ENCODE measurements at places on chromosomes 2 and 18.
A peak's percentile ranks its signal among the peaks of the same experiment; 100 is the strongest.

- no peak for DNase-seq
Observed at GRCh38 chr2:175606010-175606841, 395.8 kb downstream of the LNPK start.

GRCh38 chr2:9287400-9288045, 80.9 kb downstream of the ASAP2 start:
- no peak for DNase-seq

- DNase-seq: peak; percentile 80
Observed at GRCh38 chr2:20781656-20782265, 41.1 kb downstream of the LDAH start.

DNA sequence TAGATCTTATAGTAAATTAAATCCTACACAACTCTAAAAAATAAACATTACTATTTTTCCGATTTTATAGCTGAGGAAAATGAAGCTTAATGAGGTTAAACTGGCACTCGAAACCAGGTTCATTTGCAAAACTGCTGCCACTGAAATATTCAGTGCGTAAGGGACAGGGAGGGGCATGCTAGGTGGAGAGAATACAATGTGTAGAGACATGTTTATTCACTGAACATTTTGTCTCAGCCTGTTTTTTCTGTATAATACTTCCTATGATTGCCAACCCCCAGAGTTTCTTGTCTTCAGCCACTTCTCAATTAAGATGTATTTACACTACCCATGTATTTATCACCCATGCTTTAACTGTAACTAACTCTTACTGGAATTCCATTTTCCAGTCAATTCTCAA, 31.6 kb upstream of the ZNF804A start:
- no peak for DNase-seq

- DNase-seq: no peak
Observed at GRCh38 chr2:176093145-176093897, 800 bp downstream of the HOXD13 start.

DNA sequence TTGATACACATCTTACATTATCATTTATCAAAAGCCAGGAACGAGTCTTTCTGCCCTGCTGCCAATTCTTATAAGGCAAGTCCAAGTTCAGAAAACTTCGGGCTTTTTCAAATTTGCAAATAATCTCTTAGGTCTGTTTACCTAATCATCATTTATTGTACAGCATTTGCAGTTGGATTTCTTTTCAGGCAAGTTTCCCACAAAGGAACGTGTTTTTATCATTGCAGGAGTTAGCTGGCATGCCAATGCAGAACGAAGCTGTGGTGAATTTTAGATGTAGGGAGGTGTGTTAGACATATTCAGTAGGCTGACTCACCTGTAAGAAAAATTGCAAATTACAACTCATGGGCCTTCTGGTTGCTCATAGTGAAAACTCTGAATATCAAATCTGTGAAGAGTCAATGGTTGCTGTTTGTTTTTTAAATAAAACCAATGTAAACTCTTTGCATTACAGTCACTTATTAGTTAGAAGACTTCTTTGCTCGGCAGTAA, 209.6 kb downstream of the SRBD1 start:
- DNase-seq: no peak

DNA sequence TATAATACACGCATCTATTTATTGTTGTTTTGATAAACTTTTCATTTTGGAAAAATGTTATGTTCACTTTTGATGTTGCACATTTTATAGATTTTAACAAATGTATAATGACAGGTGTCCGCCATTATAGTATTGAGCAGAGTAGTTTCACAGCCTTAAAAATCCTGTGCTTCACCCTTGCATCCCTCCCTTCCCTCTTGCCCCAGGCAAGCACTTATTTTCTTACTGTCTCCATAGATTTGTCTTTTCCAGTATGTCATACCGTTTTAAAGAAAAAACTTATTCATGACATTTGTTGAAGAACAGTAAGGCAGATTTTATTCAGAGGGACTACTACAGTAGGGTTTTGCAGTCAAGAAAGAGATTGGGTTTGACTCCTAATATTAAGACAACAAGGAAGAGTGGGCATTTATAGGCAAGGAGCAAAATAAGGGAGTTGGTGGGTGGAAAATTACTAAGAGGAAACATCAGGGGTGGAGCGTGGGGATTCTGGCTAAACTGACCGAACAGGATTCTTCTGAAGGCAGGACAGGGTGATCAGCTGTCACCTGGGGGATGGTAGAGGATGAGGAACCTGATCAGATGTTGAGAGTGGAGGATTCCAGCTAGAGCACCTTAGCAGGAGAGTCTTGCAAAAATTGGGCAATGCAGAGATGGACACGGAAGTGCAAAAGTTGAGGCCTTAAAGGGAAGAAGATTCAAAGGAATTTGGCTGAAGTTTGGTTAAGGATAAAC, 108.8 kb downstream of the NCK2 start:
- no peak for DNase-seq

DNA sequence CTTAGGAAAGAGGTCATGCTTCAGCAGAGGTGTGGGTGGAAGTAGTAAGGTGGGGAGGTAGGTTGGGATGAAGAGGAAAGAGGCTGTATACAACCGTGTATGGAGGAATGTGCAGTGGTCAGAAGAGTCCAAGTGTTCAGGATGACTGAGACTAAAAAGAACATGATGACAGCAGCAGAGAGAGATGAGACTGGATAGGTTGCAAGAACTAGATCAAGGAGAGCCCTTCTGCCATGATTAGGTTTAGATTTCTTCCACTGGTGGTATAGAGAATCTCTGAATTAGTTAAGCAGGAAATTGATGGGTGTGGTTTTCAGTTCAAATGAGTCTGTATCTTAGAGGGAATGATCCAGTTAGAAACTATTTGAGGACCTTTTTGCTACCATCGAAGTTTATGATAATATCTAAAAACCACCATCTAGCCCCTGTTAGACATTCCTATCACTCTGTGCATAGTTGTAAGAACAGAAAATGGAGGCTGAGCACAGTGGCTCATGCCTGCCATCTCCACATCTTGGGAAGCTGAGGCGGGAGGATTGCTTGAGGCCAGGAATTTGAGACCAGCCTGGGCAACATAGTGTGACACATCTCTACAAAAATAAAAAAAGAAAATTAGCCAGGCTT, 221.0 kb downstream of the LTBP1 start:
- no peak for DNase-seq

GRCh38 chr2:124264551-124265091, 239.5 kb downstream of the CNTNAP5 start:
- no peak for DNase-seq

DNA sequence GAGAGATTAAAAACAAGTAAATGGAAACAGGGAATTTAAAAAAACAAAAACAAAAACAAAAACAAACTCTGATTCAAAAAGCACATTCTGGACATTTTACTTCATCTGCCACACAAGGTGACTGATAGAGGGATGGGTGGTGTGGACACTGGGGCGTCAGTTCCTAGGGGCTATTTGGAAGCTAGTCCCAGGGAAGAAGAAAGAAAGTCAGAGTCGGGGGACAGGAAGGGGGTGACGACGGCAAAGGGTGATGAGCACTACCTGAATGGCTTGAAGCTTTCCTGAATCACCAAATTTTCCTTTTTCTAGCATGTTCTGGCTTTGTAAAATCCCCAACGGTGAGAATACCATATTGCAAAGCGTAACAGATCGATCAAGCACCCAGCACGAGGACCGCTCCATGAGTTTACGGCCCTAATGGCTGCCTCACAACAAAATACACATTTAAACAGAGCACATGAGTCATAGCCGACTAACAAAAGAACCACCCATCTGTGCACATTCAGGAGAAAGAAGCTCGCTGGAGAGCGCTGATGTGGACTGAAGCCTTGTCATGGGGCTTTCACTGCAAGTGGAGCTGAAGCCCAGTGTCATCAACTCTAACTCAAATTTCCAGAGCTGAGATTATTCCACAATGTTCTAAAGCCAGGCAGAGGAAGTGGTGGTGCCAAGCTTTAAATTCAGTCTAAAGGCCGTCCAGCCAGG, 178.9 kb downstream of the LNPK start:
- no peak for DNase-seq

DNA sequence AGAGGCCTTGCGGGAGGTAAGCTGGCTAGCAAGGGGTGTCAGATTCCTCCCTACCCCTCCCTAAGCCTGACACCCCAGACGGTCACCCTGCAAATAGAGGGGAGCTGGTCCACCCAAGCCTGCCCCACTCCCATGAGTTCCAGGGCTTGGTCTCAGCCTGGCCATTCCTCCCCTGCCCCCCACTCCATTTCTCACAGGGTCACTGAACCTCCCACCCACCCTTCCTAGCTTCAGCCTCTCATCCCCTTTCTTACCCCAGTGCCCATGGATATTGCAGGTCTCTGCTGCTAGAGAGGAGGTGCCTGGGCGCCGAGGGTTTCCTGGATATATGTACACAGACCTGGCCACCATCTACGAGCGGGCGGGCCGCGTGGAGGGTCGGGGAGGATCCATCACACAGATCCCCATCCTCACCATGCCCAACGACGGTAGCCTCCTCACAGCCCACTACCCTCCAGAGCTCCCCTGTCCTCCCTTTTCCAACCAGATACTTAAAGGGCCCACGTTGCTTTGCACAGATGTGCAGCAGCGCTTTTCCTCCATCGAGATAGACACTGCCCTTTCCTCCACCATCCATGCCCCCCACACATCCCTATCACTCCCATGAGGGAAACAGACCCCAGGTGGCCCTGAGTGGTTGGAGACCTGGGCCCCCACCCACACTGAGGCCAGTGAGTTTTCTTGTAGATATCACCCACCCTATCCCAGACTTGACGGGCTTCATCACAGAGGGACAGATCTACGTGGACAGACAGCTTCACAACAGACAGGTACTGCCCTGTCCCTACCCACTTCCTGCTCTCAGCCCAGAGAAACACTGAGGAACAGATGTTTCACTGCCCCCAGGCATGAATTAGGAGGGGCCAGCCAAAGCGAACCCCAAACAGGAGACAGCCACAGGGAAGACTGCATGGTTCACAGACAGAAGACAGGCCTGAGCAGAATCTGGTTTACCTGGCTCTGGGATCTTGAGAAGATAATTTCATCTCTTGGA, 15.2 kb upstream of the ANKRD53 start:
- DNase-seq: no peak

DNA sequence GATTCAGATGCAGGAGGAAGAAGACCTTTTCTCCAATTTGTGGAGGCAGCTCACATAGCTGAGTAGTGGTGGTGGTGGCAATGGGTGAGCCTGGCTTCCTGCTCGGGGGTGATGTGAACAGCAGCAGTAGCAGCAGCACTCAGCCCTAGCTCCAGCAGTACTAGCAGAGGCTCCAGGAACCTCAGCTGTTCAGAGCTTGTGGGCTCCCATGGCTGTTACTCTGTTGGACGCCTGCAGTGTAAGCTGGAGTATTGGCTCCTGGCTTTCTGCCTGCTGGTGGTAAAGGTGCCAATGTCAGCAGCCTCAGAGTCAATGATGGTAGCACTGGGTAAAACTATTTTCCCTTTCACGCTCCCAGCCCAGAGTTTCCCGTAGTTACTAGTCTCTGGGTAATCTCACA, 3.1 kb upstream of the SEH1L start:
- DNase-seq: no peak

DNA sequence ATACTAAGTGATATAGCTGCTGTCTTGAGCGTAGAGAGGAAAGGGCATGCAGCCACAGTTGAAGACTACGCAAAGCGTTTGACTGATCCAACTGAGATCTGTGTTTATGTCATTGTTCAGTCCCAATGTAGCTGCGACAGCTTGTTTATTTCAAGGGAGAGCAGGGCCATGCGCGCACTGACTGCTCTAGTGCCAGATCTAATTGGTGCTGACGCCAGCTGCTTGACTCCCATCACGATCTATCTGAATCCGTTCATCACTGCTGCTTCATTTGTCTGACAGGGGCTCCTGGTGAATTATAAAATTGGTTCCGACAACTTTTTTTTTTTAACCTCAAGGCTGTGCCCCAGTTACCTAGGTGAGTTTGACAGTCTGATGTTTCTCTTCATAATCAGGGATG, 75.7 kb downstream of the CHST9 start:
- no peak for DNase-seq

DNA sequence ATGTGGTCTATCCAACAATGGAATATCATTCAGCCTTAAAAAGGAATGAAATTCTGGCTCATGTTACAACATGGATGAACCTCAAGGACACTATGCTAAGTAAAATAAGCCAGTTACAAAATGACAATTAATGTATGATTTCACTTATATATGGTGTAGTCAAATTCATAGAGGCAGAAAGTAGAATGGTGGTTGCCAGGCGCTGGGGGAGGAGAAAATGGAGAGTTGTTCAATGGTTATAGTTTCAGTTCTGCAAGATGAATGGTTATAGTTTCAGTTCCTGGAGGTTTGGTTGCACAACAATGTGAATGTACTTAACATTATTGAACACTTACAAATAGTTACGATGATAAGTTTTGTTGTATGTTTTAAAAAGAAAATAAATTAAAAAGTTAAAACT, 79.2 kb upstream of the IL1R2 start:
- DNase-seq: no peak

- no peak for DNase-seq
Observed at GRCh38 chr2:239993291-239993690, 31.9 kb downstream of the NDUFA10 start.

- DNase-seq: no peak
Observed at GRCh38 chr2:235770909-235771820, 277.3 kb downstream of the AGAP1 start.

DNA sequence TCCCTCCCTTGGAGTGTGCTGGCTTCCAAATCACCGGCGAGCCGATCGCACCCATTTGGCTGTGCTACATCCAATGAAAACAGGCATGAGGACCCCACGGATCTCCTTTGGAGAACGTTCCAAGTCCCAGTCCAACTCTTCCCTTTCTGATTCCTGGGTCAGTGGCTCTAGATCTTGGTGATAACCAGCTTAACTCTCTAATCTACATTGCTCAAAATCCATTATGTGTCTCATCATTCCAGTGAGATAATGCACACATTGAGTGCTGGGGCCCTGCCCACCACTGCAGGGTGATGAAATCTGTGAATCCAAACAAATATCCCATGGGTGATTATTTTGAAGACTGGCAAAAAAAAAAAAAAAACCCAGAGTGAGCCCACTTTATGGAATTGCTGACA, 232.7 kb upstream of the COPS8 start:
- no peak for DNase-seq

DNA sequence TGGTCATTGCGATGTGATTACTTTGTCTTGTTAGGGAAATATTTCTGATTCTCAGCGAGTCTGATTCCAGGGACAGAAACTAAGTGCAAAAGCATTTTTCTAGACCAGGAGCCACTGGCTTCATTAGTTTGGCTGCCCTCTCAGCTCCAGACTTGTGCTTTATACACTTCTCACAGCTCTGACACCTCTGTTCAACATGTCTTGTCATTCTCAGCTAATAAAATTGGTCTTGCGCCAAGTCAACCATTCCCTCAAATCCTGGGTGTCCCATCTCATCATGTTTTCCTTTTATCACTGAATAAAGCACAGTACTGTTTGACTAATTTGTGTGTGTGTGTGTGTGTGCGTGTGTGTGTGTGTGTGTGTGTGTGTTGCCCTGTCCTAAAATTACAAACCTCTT, 215.5 kb upstream of the EPHA4 start:
- DNase-seq: no peak

DNA sequence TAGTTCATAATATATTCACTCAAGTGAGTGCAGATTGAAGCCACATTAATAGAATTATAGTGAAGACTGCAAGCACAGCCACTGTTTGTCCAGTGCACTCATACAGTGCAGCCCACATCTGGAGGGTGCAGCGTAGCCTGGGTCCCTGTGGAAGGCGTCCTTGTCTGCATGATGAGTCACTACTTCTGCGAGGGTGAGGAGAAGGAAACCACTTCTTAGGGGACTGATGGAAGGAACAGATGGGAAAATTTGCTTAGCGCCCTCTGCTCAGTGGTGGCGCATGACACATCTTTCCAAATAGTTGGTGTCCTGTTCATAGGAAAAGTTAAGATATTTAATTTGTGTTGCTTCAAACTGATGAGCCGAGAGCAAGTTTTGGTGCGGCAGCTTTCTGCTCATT, 330.4 kb upstream of the SMIM21 start:
- DNase-seq: no peak

- no peak for DNase-seq
Observed at GRCh38 chr2:240636563-240637115, 11.4 kb downstream of the GPR35 start.
